ENCODE measurements at places on chromosomes 4 and X.

GRCh38 chr4:88010966-88011365 lies 3.5 kb downstream of the PKD2 start:
- DNase-seq: no peak

DNA sequence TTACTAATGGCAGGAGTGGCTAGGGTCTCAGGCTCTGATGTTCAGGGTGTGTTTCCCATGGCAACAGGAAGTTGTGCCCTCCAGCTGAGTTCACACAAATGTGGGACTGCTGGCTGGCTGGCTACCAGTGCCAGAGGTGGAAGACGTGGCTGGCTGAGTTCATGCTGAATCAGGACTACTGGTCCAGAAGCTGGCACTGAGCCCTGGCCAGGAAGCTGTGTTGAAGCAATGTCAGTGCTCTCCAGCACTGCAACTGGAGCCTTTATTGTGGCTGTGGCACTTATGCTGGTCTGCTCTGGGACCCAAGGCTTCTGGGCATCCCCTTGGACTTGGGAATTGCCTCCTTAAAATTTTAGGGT lies 42.0 kb upstream of the ZXDA start:
- no peak for DNase-seq

GRCh38 chr4:149311076-149311475 lies 504.6 kb downstream of the IQCM start:
- no peak for DNase-seq

DNA sequence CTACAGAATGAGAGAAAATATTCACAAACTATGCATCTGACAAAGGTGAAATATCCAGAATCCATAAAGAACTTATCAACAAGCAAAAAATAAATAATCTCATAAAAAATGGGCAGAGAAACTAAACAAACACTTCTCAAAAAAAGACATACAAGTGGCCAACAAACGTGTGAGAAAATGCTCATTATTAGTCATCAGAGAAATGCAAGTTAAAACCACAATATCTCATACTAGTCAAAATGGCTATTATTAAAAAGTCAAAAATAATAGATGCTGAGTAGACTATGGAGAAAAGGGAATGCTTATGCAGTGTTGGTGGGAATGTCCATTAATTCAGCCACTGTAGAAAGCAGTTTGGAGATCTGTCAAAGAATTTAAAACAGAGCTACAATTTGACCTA lies 533.3 kb downstream of the TMA16 start:
- no peak for DNase-seq

DNA sequence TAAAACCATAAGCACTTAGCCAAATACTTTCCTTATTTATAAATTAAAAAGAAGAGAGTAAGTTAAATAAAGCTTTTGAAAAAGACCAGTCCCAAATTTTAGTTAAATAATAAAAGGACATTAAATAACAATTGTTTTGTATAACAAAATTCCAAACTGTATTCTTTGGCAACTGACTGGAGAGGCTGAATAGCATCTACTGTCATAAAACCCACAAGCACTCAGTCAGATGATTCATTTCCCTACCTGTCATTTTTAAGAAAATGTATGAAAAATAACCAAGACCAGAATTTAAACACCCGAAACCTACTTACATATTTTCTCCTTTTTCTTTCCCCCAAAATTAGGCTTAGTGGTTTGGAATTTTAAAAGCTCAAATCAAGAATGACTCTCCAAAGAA lies 32.5 kb upstream of the SMIM10L2A start:
- no peak for DNase-seq

GRCh38 chr4:28759064-28759463 lies 1898.4 kb downstream of the STIM2 start:
- DNase-seq: no peak

GRCh38 chr4:77734928-77735327 lies 84.2 kb downstream of the CNOT6L start:
- no peak for DNase-seq

DNA sequence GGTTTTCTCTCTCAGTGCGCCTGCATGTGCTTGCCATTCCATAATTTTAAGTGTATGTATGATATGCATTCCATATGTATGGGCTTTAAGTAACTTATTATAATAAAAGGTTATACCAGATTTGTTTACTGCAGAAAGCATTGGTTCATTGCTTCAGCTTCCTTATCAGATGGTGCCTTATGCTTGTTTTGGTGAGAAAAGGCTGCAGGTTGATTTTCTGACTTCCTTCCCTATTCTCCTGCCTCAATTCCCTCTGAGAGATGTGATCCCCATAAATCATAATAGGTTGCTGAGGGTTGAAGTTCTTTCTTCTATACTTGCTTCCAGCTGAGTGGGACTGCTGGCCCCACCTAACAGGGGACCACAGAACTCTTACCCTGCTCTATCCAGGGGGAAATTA lies 10.3 kb upstream of the CEP135 start:
- DNase-seq: no peak

- DNase-seq: no peak
Measured at GRCh38 chrX:54063361-54063760, 19.1 kb upstream of the PHF8 start.

GRCh38 chr4:52243367-52243766 lies 192.3 kb downstream of the SPATA18 start:
- no peak for DNase-seq

DNA sequence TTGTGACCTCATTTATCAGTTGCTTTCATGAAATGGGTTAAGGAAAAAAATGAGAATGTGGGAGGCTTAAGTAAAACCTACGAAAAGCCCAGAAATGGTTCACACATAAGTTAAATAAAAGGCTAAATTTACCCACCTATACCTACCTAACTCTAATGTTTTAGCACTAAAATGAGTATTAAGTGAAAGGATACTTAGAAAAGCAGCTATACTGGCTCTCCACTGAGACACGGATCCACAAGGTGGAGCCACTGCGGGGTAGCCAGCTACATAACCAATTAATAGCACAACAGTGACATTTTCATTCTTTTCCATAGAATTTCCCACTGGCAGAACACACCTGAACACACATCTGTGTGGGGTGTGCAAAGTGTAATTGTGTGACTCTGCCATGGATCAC lies 101.9 kb downstream of the MAML3 start:
- DNase-seq: peak; percentile 18

DNA sequence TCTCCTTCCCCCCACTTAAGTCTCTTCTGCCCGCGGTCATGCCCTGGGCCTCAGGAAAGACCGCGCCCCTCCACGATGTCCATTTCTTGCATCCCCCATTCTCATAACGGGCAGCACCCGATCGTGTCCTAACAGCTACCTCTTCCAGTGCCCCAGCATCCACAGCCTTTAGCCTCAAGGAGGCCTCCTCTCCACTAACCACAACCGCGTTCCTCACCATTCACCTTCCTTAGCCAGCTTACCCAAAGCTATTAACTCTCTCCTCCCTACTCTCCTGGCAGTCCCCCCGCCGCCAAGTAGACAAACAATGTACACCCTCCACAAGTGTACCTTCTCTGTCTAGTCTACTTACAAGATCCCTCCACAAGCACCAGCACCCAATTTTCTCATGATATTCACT lies 58.6 kb upstream of the PAGE5 start:
- no peak for DNase-seq

GRCh38 chr4:87622303-87622702 lies 14.0 kb downstream of the DSPP start:
- DNase-seq: no peak

DNA sequence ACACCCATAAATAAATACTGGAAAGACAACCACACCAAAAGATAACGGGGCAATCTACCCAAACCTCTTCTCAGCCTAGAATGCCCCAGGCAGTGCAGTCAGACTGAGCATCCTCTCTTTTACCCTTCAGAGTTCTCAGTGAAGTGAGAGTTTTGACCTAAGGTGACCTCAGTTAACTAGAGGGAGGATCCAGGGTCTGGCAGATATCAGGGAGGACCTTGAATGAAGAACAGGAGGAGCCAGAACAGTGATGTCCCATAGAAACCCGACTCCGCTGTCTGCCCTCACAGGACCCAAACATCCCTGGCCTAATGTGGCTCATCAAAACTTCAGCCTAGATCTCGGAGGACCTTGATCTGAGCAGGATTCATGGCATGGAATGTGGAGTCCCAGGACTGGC lies at the start of gene MAGEB3:
MAGEB3 (plus strand) TSS at position 263 of the 400 bp plus-strand sequence. CDS start 5,268 bp downstream, outside the sequence.
- DNase-seq: no peak

GRCh38 chrX:632366-633042 lies 1.9 kb downstream of the SHOX start:
- no peak for DNase-seq

GRCh38 chr4:14247767-14248166 lies 620.2 kb upstream of the BOD1L1 start:
- no peak for DNase-seq

- DNase-seq: no peak
Measured at GRCh38 chr4:147853706-147854105, 121.8 kb downstream of the ARHGAP10 start.

- no peak for DNase-seq
Measured at GRCh38 chrX:13345037-13345436, 25.2 kb upstream of the ATXN3L start.

DNA sequence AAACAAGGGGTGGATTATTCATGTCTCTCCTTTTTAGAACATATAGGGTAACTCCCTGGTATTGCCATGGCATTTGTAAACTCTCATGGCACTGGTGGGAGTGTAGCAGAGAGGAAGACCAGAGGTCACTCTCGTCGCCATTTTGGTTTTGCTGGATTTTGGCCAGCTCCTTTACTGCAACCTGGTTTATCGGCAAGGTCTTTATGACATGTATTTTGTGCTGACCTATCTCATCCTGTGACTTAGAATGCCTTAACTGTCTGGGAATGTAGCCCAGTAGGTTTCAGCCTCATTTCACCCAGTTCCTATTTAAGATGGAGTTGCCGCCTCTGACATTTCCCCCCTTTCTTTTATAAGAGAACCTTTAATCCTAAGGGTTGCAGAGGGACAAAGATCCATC lies 45.8 kb downstream of the MGST2 start:
- DNase-seq: no peak

DNA sequence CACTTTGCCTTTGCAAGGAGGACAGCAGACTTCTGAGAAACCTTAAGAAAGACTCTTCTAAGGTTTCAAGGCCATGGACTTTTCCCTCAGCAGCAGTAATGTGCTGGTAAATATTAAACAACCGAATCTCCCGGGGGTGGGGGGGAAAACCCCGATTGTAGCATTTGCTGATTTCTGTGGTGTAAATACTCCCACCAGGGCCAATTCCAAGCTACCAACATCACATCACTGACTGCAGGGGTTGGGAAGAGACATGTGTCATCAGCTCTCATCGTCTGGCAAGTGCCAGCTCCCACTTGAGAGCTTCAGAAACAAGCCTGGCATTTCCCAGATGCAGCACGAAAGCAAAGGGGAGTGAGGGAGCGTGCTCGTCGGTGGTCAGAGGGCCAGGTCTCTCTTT lies 101.2 kb downstream of the BCOR start:
- DNase-seq: no peak

DNA sequence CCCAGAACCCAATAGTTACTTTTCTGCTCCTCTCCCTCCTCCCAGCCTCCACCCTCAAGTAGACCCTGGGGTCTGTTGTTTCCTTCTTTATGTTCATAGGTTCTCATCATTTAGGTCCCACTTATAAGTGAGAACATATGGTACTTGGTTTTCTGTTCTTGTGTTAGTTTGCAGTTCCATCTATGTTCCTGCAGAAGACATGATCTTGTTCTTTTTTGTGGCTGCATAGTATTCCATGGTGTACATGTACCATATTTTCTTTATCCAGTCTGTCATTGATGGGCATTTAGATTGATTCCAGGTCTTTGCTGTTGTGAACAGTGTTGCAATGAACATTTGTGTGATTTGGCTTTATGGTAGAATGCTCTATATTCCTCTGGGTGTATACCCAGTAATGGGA lies 47.8 kb upstream of the LEF1 start:
- no peak for DNase-seq

DNA sequence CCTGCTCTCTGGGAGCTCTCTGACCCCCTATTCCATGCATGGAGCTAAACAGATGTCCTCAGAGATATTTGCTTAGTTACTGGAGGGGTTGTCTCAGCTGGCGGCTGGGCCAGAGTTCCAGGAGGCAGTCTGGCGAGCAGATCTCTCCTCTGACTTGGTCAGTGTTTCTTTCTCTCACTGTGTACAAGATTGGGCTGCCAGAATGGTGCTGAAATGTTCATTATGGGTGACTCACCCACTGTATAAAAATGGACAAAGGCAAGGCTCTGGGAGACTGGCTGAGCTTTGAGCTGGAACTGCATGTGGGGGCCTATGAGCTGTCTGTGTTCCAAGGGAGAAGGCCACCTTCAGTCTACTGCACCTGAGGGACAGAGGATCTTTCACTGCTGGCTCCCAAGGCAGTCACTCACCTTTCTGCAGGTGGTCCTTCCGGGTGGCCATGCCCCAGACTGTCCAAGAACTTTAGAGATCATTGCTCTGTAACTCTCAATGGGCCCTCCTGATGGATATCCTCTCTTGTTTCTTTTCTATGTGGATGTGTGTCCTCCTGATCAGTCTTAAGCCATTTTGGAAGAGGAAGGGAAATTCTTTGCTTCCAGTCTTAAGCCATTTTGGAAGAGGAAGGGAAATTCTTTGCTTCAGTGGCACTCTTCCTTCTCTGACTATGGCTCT lies 88.2 kb downstream of the CFAP299 start:
- DNase-seq: no peak

- DNase-seq: no peak
Measured at GRCh38 chr4:114512595-114513295, 85.9 kb upstream of the UGT8 start.

DNA sequence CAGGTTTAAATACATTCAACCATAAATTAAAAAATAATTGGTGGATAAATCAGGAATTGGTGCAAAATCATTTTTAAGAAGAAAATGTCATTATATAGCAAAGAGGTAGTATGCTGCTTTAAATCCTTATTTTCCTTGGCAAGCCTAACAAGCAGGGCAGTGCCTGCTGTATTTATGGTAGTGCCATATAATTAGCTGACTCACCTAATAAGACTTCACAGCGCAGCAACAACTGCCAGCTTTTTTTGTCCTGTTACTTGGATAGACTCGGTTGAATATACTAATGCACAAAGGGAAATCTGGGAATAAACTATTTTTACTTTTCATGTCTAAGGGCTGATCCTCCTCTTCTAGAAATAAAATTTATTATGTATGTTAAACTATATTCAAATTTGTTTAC lies 99.1 kb downstream of the SNCA start:
- DNase-seq: no peak

- no peak for DNase-seq
Measured at GRCh38 chrX:10414156-10414824, 206.1 kb downstream of the MID1 start.

GRCh38 chr4:7362862-7363430 lies 71.8 kb downstream of the PSAPL1 start:
- no peak for DNase-seq

- no peak for DNase-seq
Measured at GRCh38 chr4:3760346-3760745, 5.8 kb upstream of the ADRA2C start.
